ENCODE measurements at places on chromosomes 1 and 21.
A peak's percentile ranks its signal among the peaks of the same experiment; 100 is the strongest.

DNA sequence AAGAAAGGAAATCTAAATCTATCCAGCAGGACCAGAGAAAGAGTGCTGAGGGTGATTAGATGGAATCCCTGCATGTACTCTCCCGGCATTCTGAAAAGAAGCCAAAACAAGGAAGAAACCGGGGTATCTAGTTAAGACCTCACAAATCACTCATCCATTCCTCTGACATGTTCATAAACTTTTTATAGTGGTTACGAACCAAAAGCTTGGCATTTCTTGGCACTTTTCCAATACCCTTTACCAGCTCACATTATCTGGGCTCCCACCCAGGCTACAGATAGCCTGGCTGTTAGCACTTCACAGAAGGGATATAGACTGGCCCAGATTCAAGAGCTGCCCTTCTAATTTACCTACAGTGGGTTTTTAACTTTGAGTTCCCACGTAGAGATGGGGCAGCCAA, 1.8 kb upstream of the C1orf74 start:
- no peak for DNase-seq

- DNase-seq, result no peak
Measured at GRCh38 chr1:187696073-187696472, 867.3 kb downstream of the PLA2G4A start.

GRCh38 chr1:8083739-8084484, 57.8 kb upstream of the ERRFI1 start:
- DNase-seq, result no peak

GRCh38 chr1:222654849-222655248, 37.0 kb downstream of the MIA3 start:
- DNase-seq, result peak; percentile 71

GRCh38 chr1:185533596-185533995, 200.6 kb upstream of the HMCN1 start:
- no peak for DNase-seq

DNA sequence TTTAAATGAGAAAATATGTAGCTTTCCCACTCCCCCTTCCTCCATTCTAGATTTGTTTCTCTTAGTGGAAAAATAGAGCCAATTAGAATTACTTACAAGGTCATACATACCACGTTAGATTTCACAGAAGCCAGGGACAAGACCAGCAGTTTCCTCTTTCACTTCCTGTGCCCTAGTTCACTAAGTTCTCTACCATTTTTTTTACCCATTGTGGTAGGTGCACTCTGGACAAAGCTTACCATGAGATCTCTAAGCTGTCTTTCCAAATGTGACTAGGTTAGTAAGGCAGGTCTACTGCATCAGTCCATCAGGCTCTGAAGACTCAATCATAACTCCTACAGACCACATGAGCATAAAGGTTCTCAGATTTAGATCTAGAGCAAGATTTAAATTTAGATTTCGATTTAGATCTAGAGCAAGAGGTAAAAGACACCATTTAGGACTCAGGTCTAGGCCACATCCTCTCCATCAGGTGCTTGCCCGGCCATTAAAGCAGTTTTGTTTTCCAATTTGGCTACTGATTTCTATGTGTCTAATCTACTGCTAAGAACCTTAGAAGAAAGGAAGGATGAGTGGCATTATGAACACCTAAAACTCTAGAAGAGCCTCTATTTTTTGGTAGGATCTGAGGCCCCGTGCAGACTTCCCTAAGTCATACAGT, 235.3 kb downstream of the FAF1 start:
- no peak for DNase-seq

GRCh38 chr1:229889031-229889517, 178.0 kb upstream of the GALNT2 start:
- DNase-seq, result no peak

DNA sequence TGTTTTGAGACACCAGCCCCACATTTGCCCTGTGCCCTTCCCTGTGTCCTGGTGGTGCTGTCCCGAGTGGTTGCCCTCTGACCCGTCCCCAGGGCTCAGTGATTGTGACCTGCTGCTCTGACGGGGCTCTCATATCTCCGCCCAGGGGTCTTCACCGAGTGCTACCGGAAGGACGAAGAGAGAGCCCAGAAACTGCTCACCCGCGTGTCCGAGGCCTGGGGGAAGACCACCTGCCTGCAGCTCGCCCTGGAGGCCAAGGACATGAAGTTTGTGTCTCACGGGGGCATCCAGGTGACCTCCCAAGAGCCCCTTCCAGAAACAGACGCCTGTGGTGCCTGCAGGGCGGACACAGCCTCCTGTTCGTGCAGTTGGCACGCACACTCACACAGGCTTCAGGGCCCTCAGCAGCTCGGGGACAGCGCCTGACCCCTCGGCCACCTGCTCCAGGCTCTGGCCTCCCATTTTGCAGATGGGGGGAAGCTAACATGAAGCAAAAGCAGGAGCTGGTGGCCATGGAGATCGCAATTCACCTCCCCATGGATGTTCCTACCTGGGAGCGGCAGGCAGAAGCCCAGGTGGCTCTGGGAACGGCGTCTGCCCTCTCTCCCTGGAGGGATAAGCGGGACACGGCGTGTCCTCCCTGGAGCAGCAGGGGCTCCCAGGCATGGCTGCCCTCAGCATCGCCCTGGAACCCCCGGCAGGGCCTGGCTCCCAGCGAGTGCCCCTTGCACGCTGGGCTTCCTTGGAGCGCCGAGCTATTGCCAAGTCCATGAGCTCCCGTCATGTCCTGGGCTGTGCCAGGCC, 45.9 kb downstream of the TRPM2 start:
- DNase-seq, result no peak

- DNase-seq, result no peak
Measured at GRCh38 chr21:45283035-45283610, 4.6 kb downstream of the POFUT2 start.

- no peak for DNase-seq
Measured at GRCh38 chr1:97144527-97144926, 422.9 kb downstream of the PTBP2 start.

DNA sequence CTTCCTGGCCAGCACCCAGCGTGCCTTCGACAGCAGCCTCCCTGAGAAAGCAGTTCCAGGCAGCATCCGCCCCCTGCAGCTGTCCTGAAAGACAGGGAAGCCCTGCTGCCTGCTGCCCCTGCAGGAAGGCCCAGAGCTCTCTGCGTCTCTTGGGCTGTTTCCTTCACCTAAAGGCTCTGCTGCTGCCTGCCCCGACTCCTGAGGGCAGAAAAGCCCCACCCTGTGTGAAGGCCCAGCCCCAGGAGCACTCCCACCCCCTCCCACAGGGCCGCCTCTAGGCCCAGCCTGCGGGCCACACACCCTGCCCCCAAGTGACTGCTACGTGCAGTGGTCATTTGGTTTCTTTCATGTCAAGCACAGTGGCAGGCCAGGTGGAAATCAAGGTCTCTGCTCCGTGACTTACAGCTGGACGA, 12.4 kb downstream of the RIPK4 start:
- DNase-seq, result no peak

DNA sequence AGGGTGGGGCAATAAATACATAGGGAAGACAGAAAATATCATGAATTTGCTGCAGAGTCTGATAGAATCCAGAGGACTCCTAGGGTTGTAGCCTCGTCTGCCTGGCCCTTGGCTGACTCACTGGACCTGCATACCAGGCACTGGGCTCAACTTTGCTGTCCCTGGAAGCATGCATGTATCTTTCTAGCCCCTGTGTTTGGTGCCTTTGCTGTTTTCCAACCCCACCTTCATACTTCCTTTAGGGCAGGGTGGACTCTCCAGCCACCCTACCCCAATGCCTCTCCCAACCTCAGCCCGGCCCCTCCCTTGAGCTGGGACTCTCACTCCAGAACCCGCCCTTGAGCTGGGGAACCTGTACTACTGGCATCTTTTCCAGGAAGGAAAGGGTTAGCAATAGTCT, 1.2 kb downstream of the RAB25 start:
- no peak for DNase-seq

- DNase-seq, result no peak
Measured at GRCh38 chr1:96016219-96016618, 705.4 kb upstream of the PTBP2 start.

DNA sequence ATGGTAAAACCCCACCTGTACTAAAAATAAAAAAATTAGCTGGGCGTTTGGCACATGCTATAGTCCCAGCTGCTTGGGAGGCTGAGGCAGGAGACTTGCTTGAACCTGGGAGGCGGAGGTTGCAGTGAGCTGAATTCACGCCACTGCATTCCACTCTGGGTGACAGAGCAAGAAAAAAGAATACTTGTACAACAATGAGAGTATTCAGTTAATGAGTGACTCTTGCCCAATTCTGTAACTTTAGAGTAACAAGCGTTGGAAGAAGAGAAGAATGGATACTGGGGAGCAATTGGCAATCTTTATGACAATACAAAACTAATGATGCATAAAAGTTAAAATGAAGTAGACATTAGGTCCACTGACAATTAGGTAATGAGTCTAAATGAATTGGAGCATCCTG, 10.5 kb downstream of the ANXA9 start:
- no peak for DNase-seq

- no peak for DNase-seq
Measured at GRCh38 chr1:100861379-100861778, 33.3 kb downstream of the EXTL2 start.

DNA sequence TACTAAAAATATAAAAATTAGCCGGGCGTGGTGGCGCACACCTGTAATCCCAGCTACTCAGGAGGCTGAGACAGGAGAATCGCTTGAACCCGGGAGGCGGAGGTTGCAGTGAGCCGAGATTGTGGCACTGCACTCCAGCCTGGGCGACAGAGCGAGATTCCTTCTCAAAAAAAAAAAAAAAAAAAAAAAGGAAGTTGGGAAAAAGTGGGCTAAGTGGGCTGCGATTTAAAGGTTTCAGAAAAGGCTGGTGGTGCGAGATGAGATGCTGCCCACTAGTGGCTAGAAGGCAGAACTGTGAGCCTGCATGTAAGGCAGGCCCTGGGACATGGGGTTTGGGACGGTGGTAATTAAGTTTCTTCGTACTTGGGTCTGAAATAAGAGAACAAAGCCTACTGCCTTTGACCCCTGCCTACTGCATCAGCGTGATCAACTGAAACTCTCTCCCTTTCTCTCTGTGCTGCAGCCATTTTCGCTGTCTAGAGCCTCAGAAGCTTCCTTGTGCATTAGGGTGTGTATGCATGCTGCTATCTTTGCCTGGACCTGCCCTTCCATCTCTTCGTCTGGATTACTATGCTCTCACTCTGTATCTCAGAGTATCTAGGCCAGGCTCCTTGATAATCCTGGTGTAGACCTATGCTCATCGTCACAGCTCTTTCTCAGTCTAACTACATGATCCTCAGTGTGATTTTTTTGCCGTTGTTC, 12.4 kb downstream of the FMOD start:
- peak; percentile 60 for DNase-seq

DNA sequence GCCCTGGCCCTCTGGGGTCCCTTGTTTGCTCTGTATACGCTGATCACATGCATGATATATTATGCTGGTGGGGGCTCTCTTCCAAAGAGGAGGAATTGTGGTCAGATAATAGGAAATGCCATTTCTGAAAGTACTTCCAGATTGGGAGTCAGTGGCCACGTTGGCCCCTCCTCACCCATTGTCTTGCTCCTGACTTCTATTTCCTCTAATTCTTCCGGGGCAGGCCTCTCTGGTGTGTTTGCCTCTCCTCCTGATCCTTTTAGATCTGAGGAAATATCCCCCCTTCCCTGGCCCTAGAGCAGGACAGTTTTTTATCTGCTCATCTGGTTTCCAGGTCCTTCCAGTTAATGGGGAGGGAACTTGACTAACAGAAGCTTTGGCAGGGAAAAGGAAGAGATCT, 2.9 kb downstream of the VANGL2 start:
- no peak for DNase-seq

- no peak for DNase-seq
Measured at GRCh38 chr1:51946300-51946699, 44.2 kb downstream of the RAB3B start.

DNA sequence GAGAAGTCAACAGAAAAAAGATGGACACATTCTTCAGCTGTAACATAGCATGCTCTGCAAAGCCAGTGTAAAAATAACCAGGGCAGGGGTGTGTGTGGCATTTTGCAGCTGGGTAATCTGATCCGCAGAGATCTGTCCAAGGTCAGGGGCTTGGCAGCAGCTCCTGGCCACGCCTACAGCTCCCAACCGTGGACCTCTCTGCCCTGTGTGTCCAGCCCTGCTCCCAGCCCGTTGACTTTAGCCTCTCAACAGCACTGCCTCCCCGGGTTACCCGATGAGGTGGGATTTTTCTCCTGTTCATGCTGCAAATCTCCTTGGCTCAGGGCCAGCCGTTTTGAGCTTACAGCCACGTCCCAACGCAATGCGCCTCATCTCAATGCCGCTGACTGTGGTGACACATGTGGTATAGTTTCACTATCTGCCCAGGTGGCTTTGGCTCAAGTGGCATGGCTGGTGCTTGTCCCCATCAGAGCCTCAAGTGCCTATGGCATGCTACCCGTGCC, 68.1 kb downstream of the VWA5B1 start:
- no peak for DNase-seq

DNA sequence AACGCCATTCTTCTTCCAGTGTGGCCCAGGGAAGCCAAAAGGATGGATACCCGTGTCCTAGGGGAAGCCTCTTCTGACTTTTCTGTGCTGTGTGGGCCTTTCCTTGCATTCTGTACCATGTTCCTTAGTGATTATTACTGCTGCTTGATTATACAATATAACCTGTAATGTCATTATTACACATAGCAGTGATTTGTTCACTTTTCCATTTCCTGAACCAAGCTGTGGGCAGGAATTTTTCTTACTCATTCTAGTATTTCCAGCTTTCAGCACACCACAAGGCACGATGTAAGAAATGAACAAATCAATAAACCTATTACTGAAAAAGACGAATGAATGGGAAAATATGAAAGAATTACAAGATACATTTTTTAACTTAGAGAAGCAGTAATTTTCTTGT, 8.4 kb upstream of the USP33 start:
- DNase-seq, result no peak

DNA sequence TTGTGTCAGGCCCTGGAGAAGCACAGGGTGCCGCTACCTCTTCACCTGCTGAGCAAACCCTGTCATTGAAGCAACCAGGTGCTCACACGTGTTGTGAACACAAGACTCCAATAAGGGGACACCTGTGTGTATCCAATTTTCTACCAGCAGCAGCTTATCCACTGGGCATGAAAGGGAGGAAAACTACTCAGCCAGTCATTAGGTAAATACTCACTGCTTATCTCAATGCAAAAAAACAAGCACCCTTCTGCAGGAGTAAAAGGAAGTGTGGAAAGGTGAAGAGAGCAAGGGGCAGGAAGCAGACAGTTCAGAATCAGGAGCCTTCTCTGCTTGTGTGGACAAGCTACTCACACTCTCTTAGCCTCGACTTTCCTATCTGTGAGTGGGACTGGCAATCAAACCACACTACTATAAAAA, 148.9 kb downstream of the ETS2 start:
- DNase-seq, result no peak

DNA sequence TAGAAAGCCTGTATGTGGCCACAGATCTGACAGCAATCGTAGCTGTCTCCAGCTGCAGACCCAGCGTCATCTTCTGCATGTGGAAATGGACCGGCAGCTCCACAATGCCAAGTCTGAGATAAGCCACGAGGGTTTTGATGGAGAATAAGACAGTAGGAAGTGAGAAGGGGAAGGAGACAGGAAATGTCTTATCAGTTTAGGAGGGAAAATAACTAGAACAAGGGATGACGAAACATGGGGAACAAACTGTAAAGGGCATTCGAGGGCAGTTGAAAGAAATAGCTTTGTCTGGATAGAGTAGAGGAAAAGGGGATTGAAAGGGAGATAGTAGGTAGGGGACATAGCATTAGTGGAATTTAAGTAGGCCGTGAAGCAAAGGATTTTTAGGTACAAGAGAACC, 74.0 kb upstream of the CTTNBP2NL start:
- DNase-seq, result no peak
